ENCODE measurements at places on chromosomes 3 and 15.

DNA sequence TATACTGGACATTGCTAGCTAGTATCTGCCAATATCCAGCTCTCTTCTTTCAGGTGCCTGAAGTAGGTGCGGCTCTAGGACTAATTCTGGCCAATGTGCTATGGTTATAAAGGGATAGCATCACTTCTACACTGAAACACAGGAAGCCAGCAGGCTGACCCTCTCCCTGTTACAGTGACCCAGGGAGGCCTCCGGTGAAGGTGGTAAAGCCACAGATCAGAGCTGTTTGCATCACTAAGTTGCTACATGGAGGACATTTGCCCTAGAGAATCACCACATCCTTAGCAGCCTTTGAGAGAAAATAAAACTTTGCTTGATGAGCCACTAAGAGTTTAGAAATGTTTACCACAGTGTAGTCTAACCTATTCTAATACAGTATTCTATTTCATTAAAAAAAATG is 161.4 kb downstream of the CHST2 start:
- no peak for DNase-seq

GRCh38 chr15:101563176-101563796 is 73.8 kb upstream of the PCSK6 start:
- DNase-seq, result peak; percentile 13

DNA sequence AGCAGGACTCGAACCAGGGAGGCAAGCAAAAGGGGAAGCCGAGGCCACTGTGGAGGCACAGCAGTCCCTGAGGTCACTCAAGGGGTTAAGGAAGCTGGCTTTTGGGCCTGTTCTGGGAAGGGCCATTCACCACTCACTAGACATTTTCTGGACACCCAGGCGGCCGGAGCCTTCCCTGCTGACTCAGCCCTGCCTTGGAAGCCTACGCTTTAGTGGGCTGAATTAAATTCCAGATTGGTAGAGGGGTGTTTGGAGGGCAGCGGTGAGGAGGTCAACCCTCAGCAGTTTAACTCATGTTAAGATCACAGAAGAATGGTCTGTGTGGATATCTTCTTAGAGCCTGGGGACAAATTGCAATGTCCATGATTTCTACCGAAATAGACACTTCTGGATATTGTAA is 152.8 kb downstream of the GABRG3 start:
- DNase-seq, result no peak

DNA sequence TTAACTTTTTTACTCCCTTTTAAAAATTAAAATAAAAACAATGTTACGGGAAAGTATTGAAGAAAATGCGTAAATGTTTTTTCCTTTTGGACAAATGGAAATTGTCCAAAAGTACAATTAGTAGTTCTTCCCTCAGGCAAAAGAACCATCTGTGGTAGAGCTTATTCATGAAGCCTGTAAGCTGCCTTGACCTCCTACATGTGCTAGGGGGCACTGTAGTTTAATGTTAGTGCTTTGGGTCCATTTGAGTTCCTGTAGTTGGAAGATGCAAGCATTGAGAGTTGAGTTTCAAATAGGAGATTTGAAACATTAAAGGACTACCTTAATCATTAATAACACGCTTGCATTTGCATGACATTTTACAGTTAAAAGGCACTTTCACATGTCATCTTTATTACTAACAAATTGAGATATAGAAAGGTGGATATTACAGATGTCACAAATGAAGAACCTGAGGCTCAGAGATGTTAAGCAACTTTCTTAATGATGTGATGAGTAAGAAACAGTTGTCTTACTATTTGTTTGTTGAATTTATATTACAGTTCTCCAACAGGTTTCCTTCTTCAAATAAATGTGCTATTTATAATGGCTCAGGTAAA is 1.8 kb upstream of the ZNF385D start:
- peak; percentile 65 for DNase-seq

- peak; percentile 60 for DNase-seq
Measured at GRCh38 chr3:170301405-170301804, 56.1 kb upstream of the SKIL start.

DNA sequence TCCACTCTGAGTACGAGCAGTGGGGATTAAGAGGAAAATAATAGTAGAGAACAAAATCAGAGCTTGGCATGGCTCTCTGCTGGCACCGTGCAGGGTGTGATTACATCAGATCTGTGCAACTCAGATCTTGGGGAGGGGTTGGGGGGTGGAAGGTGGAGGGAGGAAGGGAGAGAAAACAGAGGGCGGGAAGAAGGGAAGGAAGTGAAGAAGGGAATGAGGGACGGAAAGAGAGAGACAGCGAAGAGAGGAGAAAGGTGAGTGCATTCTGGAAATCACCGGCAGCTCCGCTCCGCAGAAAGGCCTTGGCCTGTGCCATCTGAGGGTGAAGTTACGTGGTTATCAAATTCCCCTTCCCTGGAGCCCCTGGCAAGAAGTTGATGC is 31.0 kb upstream of the ADAMTS17 start:
- no peak for DNase-seq
